ELR (cell line): ENCODE measurements at places on chromosomes 2 and 18.

GRCh38 chr2:98348066-98348561 lies 1.9 kb downstream of the CNGA3 start:
- DNase-seq, result peak; percentile 19

- DNase-seq, result no peak
Observed at GRCh38 chr18:31248783-31249521, 69.0 kb upstream of the DSG1 start.

- no peak for DNase-seq
Observed at GRCh38 chr2:168561991-168562390, 105.9 kb downstream of the CERS6 start.

DNA sequence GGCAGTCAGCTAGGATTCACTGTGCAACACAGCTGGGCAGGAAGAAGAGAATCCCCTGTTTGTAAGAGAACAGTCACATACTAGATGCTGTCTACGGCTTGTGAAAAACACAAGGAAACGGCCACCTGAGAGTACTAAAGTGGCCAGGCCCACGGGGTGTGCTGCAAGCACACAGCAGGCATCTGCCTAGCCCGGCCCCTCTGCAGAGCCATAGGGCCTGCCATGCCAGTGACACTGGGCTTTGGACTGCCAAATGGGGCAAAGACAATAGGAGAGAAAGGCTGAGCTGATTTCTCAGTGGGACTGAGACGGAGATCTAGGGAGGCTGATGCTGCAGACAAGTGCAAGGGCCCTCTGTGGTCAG lies 10.3 kb downstream of the TUBB6 start:
- no peak for DNase-seq

DNA sequence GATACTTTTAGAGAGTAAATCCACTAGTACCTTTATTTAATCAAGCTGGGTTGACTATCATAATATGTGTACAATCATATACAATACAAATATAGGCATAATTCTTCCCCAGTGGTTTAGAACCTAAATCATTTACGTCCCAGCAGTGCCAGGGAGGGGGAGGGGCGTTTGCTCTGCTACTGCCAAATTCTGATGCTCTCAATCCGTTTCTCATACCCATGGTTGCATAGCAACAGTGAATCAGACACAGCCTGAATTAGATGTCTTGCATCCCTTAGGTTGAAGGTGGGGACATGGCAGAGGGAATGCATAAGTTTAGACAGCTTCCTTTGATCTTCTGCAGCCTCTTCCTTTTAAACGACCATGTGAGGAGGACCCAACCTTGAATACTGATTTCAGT lies 135.4 kb downstream of the ABCA12 start:
- peak; percentile 3 for DNase-seq

- DNase-seq, result no peak
Observed at GRCh38 chr2:100654611-100655010, 91.8 kb downstream of the PDCL3 start.

DNA sequence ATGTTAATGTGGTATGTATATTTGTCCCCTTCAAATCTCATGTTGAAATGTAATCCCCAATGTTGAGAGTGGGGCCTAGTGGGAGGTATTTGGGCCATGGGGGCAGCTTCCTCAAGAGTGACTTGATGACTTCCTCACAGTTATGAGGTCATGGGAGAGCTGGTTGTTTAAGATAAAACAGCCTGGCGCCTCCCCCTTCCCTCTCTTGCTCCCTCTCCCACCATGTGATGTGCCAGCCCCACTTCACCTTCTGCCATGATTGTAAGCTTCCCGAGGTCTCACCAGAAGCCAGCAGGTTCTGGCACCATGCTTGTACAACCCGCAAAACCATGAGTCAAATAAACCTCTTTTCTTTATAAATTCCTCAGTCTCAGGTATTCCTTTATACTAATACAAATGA lies 258.3 kb upstream of the POU3F3 start:
- no peak for DNase-seq

DNA sequence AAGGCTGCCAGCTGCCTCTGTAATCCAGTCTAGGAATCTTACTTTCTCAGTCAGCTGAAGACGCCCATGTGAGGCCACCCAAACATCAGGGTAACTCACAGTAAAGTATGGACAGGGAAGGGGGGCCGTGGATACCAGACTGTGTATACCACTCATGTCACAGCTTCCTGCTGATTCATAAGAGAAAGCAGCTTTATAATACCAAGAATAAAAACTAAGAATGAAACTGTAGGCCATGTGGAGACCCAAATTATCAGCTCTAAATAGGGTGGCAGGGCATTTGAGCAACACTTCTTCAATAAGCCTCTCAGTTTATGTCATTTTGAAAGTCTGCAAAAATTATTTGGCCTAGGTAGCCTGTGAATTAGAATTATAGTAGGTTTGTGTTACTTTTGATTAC lies 115.0 kb upstream of the CDCA7 start:
- DNase-seq, result no peak

DNA sequence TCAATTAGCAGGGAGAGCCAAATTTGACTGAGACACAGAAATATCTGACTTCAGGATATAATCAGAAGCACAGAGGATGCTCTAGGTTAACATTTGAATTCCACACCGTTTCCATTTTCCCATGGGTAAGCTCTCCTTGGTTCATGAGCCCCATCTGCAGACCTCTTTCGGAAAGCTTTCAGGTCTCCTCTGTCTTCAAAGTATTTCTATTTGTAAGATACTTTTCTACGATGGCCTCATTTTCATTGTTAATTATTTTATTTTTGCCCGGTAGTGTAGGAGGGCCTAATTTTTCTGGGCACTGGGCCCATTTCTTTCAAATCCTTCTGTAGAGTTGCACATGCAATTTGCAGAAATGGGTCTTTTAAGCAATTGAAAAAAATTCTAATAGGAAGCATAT lies 53.8 kb downstream of the LRPPRC start:
- no peak for DNase-seq

- peak; percentile 4 for DNase-seq
Observed at GRCh38 chr2:854460-854859, 96.2 kb upstream of the SNTG2 start.

DNA sequence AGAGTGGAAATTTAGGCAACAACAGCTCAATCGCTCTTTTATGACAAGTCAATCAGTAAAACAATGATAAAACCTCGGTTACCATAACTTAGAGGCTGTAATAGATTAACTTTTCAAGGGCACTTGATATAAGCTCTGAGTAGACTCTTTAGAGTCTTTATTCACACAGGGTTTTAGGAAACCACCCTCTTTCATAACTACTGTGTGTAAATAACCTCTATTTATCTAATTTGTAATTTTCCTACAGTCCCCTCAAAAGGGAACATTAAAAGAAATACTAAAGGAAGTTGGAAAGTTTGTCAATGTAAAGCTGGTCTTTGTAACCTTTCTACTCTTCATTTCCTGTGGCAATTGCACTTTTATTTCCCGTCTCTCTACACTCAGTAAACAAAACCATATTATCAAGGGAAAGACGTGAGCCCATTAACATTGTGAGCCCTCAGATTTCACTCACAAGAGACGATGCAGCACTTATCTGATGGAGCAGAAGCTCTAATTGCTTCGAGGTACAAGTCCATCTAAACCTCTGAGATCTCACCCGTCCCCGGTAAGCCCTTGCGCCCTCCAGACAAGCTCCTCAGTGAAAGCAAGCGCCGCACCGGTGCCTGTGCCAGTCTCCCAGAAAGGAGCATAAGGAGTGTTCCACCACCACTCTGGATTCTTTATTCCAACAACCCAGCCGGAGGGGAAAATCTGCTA lies 1.1 kb upstream of the HOXD1 start:
- no peak for DNase-seq

- no peak for DNase-seq
Observed at GRCh38 chr2:173872714-173873113, 92.5 kb downstream of the SP3 start.

GRCh38 chr18:48325115-48325665 lies 84.0 kb downstream of the ZBTB7C start:
- no peak for DNase-seq

DNA sequence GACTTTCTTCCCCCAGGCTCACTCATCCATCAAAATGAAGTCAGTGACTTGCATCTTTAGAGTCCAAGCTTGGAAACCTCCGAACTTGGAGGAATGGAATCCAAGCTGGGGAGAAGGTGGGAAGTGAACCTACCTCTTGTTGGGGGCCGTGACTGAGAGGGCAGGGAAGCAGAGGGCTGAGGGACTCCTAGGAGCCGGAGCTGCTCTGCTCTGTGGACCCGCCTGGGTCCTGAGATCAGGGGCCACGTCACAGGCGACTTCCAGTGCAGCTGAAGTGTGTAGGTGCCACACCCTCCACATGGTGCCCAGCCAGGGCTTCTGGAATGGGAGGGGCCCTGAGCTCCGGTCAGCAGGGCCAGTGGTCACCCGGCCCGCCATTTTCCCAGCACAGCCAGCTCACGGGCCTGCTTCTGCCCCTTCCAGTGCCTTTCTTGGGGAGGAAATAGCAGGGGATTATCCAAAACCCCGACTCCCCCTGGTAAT lies 63.4 kb upstream of the OTOS start:
- DNase-seq, result no peak
